ENCODE measurements at places on chromosomes 6 and 20. TPM values are rescaled to one million over a fixed set of nuclear protein-coding genes. Genes with fewer than 3 reads are reported as not detected.

CCN6 gene
- not detected for total RNA-seq

GRCh38 chr6:19035461-19036195 is 648.5 kb downstream of the RNF144B start:
- no peak for DNase-seq

- no peak for DNase-seq
Measured at GRCh38 chr6:12962987-12963386, 246.4 kb downstream of the PHACTR1 start.

PBOV1 gene
- not detected for total RNA-seq

RBM39 gene
- total RNA-seq: 248 TPM

- DNase-seq: no peak
Measured at GRCh38 chr6:33156561-33156960, 35.7 kb downstream of the COL11A2 start.

- DNase-seq: peak; percentile 62
Measured at GRCh38 chr20:62321521-62321948, 18.7 kb downstream of the ADRM1 start.

- DNase-seq: no peak
Measured at GRCh38 chr6:1067346-1067745, 244.6 kb upstream of the FOXQ1 start.

DNA sequence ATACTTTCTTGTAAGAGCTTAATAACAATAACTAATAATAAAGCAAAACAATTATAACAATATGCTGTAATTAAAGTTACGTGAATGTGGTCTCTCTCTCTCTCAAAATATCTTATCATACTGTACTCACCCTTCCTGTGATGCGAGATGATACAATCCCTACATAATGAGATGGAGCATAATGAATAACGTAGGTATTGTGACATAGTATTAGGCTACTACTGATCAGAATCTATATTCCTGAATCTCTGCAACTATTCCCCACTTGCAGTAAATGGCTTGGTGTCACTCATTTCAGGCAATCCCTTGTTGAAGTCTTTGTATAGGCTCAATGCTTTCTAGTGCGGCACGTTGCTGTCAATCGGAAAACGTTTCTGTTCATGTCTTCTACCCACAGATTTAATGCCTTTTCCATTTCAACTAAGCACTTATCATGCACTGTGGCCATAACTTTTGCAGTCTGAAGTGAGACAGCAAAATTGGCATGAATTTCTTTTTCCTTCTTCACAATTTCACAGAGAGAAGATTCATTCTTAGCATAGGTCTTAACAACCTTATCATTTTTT is 32.3 kb downstream of the MOXD1 start:
- DNase-seq: no peak

- no peak for DNase-seq
Measured at GRCh38 chr6:154758125-154758524, 24.9 kb downstream of the SCAF8 start.

DNA sequence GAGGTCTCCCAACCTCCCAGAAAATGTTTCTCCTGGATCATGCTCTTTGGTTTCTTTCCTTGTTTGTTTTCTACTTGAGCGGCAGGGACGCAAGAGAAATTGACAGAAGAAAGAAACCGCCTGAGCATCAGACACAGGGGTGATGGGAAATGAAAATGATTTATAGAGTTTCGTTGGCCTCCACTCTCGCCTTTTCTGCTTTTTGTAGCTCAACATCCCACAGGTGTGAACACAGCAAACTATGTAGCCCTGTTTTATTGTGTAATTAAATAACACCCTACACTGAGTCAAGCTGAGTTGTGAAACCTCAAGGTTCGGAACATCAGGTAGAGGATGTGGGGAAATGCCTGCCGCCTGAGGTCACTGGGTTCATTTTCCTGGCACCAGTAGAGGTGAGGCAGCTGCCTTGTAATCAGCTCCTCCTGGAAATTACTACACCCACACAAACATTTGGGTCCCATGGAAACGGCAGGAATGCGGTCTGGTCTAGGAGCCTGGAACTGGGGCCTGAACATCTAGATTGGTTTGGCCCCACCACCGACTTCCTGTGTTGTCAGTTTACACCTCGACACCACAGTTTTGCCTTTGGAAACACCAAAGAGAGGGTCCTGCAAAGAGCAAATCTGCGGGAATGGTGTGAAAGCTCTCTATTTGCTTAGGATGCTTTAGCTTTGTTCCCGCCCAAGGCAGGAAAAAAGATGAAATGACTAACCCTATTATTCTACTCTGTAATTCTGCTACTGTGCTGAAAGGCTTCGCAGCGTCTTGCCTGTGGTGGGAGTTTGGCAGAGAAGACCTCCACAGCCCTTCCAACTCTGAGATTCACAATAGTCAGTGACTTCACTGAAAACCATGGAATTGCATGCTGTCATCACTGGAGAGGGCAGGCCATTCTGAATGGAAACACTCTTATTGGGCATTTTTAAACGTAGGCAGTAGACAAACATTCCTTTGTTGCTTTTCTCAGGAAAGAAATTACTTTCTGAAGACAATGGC is 53.0 kb downstream of the ADAT2 start:
- peak; percentile 79 for DNase-seq

HSP90AB1 gene
- total RNA-seq: 2,361 TPM

CRISP3 gene
- not detected for total RNA-seq

Data from GM23338 (cell line).